ENCODE measurements at places on chromosomes 12 and 14.

- no peak for DNase-seq
These were observed 11.4 kb downstream of the NOPCHAP1 start for GRCh38 chr12:104997541-104997940.

- no peak for DNase-seq
These were observed 11.0 kb downstream of the KLHDC1 start for GRCh38 chr14:49703965-49704364.

DNA sequence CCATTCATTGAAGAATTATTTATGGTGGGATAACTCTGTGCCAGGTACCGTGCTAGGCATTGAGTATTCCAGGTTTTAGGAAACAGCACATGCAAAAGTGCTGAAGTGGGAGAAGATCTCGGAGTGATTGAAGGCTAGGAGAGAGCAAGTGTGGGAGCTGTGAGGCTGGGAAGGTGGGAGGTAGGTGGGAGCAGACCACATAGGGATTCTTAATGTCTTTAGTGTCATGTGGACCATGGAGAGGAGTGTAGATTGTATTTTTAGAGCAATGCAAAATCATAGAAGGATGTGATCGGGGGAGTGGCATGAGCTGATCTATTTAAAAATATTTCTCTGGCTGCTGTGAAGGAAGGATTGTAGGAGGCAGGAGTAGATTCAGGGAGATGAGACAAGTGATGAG, 5.4 kb downstream of the PTPN11 start:
- DNase-seq: no peak

- DNase-seq: no peak
These were observed 161.3 kb upstream of the LMNTD1 start for GRCh38 chr12:25714198-25714984.

DNA sequence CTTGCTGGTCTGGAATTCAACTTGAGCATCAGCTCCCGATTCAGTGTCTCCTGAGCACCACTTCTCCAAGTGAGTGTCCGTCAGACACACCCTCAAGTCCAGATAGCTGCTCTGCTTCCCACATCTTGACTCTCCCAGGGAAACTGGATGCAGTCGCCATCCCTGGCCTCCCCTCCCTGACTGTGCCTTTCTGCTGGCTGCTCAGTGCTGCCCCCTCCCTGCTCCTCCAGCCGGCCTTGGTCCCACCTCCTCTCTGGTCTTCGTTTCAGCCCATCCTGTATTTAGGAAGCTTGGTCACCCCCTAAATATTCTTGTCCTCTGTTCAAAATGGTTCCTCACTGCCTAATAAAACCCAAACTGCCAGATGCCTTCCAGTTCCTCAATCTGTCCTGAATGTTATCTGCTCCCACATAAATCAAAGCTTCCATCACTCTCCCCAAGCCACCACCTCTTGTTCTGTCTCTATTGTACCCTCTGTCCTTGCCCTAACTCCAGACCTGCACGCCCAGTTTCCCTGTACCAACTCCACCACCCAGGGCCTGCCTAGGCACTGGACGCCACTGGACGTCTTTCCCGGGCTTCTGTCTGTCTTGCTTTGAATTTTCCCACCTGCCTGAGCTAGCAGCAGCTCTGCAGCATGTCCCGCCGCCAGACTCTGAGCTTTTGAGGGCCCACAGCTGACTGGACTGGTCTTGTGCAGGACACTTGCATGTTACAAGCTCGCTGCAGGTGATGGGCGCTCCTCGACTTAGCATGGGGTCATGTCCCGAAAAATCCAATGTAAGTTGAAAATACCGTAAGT, 33.8 kb downstream of the CCDC92 start:
- no peak for DNase-seq

DNA sequence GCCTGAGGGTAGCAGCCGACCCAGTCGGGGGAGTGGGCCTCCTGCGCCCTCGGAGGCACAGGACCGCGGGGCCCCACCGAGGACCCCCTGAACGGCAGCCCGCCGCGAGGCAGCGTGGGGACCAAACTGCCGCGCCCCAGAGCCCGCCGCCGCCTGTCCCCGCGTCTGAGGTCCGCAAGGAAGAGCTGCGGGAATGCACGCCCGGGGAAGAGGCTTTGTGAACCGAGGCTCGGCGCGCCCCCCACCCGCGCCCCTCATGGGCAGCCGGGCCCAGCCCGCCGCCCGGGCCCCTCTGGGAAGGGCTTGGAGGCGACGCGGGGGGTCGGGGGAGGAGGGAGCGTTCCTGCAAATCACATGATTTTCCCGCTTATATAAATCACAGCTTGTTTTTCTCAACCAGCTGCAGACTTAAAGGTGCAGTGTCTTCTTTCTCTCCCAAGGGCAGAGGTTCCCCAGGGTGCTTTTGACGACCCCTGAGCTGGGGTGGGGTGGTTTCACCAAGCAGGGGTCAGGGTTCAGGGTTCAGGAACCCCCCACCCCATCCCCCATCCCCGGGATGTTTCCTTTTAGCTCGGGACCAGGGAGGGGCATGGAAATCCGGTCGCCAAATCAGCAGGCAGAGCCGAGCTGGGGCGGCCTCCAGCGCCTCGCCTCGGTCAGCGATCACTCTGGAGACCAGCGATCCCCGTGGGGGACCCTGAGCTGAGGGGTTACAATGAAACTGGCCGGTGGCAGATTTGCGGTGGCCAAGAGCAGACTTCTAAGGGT, 44.7 kb upstream of the ATP23 start:
- no peak for DNase-seq

- no peak for DNase-seq
These were observed 43.4 kb downstream of the PSMA6 start for GRCh38 chr14:35335388-35336092.

GRCh38 chr12:113804961-113805600, 161.0 kb downstream of the RBM19 start:
- no peak for DNase-seq

- DNase-seq: no peak
These were observed 201.3 kb upstream of the FOXN3 start for GRCh38 chr14:89618330-89618708.

GRCh38 chr14:100824901-100825712, 811 bp upstream of the MEG3 start:
- no peak for DNase-seq

- DNase-seq: no peak
These were observed 9.1 kb downstream of the RIMBP2 start for GRCh38 chr12:130706885-130707570.

DNA sequence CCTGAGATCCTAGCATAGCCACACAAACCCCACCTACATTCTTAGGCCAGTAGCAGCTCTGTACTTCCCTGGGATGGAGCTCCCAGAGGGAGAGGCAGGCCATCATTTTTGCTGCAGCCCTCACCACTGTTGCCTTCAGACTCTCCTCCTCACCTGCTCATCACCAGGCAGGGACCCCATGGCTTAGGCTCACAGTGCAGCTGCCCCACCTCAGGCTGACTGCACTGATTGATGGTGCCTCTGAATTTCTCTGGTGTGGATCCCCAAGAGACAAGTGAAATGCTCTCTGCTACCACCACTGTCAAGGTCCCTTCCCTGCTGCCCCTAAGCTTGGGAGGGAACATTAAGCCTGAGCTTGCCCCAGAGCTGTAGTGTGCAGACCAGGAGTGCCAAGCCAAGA, 76.2 kb downstream of the TMTC3 start:
- no peak for DNase-seq

- DNase-seq: no peak
These were observed at the start of gene LRRC43 for GRCh38 chr12:122182887-122183587. LRRC43 (plus strand) TSS chr12:122183123; CDS start chr12:122183145, 22 bp downstream.

- DNase-seq: no peak
These were observed 100.9 kb downstream of the DICER1 start for GRCh38 chr14:95056476-95056875.
